ENCODE measurements at places on chromosomes 1 and 21. TPM values are rescaled to one million over a fixed set of nuclear protein-coding genes. Genes with fewer than 3 reads are reported as not detected.

GRCh38 chr21:31911138-31911907 lies 38.5 kb downstream of the HUNK start:
- H3K36me3 ChIP-seq: no peaks in the 10 kb centered on the region
- no peaks in the 10 kb centered on the region for H3K4me1 ChIP-seq
- H3K27me3 ChIP-seq: peaks cover 18% of the 10 kb centered on the region
- no peak for DNase-seq
- H3K27ac ChIP-seq: no peak overlapping the region

- H3K4me1 ChIP-seq: peaks cover 2% of the 10 kb centered on the region
- DNase-seq: no peak
Observed at GRCh38 chr1:8107897-8108296, 81.8 kb upstream of the ERRFI1 start.

PCNX2 gene
- 16.0 TPM for total RNA-seq

DNA sequence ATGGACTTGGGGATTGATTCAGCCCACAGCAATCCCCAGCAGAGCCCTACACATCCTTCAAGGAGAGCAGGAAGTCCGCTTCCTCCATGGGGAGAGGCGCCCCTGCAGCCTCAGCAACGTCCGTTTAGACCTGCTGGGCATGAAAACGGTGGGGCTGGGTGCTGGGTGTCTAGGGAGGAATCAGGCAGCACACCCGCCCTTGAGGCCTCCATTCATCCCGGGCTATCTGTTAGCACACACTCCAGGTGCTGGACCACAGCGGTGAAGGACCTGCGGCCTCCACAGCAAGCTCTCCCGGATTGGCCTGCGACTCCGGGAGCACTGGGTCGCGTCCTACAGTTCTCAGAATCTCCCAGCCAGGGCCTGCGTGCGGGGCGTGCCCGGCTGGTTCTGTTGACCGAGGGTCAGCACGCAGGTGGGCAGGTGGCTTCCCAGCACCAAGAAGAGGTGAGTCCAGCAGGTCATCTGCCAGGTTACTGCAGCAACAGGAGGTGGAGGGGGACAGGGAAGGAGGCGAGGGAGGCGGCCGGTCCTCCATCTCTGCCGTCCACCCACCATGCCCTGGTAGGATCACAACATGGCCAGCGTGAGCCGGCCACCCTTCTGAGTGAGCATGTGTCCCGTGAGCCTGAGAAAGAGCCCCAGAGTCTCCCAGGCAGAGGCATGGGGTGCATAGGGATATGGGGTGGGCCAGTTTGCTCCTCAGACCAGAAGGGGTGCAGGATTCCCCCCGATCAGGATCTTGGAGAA lies 96.6 kb downstream of the RIPK4 start:
- no peaks in the 10 kb centered on the region for H3K36me3 ChIP-seq
- no peak overlapping the region for H3K4me3 ChIP-seq
- H3K4me1 ChIP-seq: peaks cover 6% of the 10 kb centered on the region
- no peak for DNase-seq
- H3K27me3 ChIP-seq: no peaks in the 10 kb centered on the region

- H3K27ac ChIP-seq: no peak overlapping the region
- peaks cover 81% of the 10 kb centered on the region for H3K36me3 ChIP-seq
- DNase-seq: no peak
- H3K27me3 ChIP-seq: no peaks in the 10 kb centered on the region
- H3K4me1 ChIP-seq: peaks cover 21% of the 10 kb centered on the region
Observed at GRCh38 chr21:46452710-46453109, 6.0 kb upstream of the DIP2A start.

FABP3 gene
- not detected for total RNA-seq

HSD17B7 gene
- 35.2 TPM for total RNA-seq

DNA sequence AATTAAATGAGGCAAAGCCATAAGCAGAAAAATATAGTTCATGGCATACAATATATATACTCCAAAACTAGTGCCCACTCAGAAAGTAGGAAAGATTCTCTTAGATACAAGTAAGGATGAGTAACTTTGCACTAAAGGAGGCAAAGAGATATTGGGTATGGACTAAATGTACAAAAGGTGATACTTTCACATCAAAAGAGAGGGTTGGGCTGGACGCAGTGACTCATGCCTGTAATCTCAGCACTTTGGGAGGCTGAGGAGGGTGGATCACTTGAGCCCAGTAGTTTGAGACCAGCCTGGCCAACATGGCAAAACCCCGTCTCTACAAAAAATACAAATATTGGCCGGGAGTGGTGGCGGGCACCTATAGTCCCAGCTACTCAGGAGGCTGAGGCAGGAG lies 6.7 kb downstream of the KYAT3 start:
- peaks cover 71% of the 10 kb centered on the region for H3K4me1 ChIP-seq
- H3K27me3 ChIP-seq: no peaks in the 10 kb centered on the region
- no peak for DNase-seq
- peaks cover 83% of the 10 kb centered on the region for H3K36me3 ChIP-seq

CLCNKA gene
- not detected for total RNA-seq

CYP4A11 gene
- not detected for total RNA-seq

DNA sequence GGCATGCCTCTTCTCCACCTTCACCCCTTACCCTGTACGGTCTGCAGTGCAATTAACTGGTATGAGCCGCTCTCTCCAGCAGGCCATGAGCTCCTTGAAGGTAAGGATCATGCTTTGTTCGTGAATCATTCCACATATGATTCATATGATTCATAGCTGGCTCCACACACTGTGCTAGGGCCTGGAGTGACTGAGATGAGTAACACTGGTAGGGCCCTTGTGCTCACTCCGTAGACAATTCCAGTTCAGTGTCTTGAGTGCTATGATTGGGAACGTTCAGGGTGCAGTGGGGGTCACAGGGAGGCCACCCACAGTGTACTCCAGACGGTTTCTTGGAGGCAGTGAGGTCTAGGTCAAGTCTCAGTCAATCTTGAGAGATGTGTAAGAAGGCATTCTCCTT lies 239.8 kb downstream of the LMX1A start:
- H3K27ac ChIP-seq: no peak overlapping the region
- no peak for DNase-seq
- no peak overlapping the region for H3K4me3 ChIP-seq

DNA sequence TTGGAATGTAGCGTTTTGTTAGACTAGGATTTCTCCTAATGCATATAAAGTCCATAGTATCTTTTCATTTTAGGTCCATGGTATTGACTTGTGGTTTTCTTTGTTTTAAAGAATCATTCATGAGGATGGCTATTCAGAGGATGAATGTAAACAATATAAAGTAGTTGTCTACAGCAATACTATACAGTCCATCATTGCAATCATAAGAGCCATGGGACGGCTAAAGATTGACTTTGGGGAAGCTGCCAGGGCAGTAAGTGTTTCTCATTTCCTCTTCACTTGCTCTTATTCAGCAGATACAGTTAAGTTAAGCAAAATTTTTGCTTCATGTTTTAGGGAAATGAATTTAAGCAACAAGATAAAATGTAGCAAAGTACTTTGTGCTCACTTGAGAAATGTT lies 25.4 kb downstream of the GNAI3 start:
- no peak for DNase-seq
- H3K4me3 ChIP-seq: no peak overlapping the region
- peaks cover 10% of the 10 kb centered on the region for H3K4me1 ChIP-seq
- no peak overlapping the region for H3K27ac ChIP-seq
- H3K36me3 ChIP-seq: peaks cover 28% of the 10 kb centered on the region

MSH4 gene
- 0.60 TPM for total RNA-seq

NHLH1 gene
- total RNA-seq: 0.32 TPM

GRCh38 chr1:193762236-193762635 lies 575.8 kb upstream of the B3GALT2 start:
- no peaks in the 10 kb centered on the region for H3K36me3 ChIP-seq
- H3K4me1 ChIP-seq: no peaks in the 10 kb centered on the region
- no peak overlapping the region for H3K27ac ChIP-seq
- DNase-seq: no peak
- H3K4me3 ChIP-seq: no peak overlapping the region

OR2L8 gene
- total RNA-seq: 0.21 TPM

DMRTA2 gene
- total RNA-seq: not detected

GRCh38 chr1:154206196-154206595 lies at the start of gene CFAP141:
Gene CFAP141 (minus strand): TSS chr1:154206333. CDS start chr1:154206307, 26 bp downstream.
- no peak for DNase-seq
- H3K27me3 ChIP-seq: no peaks in the 10 kb centered on the region
- peaks cover 21% of the 10 kb centered on the region for H3K4me1 ChIP-seq
- H3K27ac ChIP-seq: peak within 1 kb of the TSS; percentile 76
- no peak within 1 kb of the TSS for H3K4me3 ChIP-seq

DNA sequence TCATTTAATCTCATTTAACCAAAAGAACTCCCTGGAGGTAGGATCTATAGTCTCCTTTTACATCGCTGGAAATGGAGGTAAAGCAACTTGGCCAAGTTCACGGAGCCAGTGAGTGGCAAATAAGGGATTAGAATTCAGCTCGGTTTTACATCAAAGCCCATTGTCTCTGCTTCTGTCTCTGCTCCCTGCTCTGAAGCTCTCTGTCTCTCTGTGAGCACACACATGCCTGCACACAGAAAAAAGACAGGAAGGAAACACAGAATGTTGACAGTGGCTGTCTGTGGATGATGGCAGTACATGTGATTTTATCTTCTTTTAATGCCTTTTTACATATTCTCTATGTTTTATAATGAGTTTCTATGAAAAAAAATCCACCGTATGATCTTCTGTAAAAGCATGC lies 8.9 kb upstream of the DHRS3 start:
- H3K4me3 ChIP-seq: no peak overlapping the region
- H3K36me3 ChIP-seq: no peaks in the 10 kb centered on the region
- no peak overlapping the region for H3K27ac ChIP-seq
- DNase-seq: no peak
- peaks cover 3% of the 10 kb centered on the region for H3K4me1 ChIP-seq
- H3K27me3 ChIP-seq: peaks cover 4% of the 10 kb centered on the region

DNA sequence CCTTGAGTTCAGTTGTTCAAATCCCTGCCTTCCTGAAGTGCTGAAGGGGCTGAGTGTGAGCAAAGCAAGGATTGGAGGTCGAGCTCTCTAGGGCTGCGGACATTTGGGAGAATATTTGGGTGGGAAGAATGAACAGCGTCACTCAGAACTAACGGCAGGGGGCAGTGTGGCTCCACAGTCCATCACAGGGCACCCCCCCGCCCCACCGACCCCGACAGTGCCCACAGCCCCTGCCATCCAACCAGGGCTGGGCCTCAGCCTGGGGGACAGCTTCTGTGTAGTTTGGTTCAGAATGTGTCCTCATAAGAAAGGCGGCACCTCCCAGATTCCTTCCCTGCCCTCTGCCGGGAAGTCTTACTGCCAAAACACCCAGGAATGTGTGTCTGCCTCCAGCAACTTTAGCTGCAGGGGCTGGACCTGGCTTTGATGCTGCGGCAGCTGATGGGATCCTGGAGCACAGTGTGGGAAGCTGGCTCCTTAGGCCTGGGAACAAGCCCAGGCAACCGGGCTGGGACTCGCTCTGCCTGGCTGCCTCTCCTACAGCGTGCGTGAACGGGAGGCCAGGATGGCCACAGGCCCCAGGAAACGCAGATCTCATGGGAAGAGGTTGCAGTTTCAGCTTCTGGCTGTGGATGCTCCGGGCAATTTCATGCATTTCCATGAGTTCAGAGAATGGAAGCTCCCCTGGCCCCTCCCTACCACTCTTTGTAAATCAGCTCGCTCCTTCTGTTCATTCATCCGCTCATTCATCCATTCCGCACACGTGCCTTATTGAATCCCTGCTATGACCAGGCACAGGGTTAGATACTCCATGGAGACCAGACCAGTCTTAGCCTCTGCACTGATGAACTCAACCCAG lies 104.9 kb upstream of the TMPRSS2 start:
- H3K4me1 ChIP-seq: no peaks in the 10 kb centered on the region
- H3K27me3 ChIP-seq: peaks cover 8% of the 10 kb centered on the region
- DNase-seq: no peak
- H3K36me3 ChIP-seq: no peaks in the 10 kb centered on the region
- no peak overlapping the region for H3K27ac ChIP-seq

DNA sequence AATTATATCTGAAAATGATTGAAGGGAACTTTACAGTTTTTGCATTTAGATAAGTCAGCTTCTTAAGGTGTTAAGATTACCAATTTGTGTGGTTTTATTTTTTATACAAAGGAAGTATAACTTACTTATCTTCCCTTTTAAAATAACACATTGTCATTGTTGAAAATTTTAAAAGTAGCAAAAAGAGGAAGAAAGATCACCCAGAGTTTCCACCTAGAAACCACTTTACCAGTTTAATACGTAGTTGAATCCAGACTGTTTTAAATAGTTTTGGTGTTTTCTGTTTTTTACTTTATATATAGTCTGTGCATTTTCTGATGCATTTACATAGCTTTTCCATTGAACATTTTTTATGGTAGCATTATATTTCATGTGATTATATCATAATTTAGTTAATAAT lies 6.1 kb downstream of the CCDC18 start:
- no peaks in the 10 kb centered on the region for H3K27me3 ChIP-seq
- no peak overlapping the region for H3K4me3 ChIP-seq
- no peak overlapping the region for H3K27ac ChIP-seq
- peaks cover 50% of the 10 kb centered on the region for H3K4me1 ChIP-seq
- peaks cover 48% of the 10 kb centered on the region for H3K36me3 ChIP-seq

DNA sequence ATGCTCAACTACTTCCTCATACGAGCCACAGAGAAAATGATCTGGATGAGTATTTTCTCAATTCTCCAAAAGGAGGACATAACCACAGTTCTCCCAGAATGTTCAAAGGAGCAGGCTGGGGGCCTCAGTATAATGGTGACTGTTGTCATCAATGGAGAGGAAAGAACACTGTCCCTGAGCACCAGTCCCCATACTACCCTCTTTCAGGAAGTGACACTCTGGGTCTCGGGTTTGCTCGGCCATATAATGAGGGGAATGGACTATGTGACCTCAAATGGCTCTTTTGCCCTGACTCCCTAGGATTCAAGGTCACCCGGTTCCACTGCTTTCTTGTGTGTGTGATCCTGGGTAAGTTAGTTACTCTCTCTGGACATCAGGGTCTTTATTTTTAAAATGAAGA lies 22.8 kb downstream of the SLC9A1 start:
- no peaks in the 10 kb centered on the region for H3K27me3 ChIP-seq
- no peak overlapping the region for H3K27ac ChIP-seq
- peaks cover 3% of the 10 kb centered on the region for H3K36me3 ChIP-seq
- DNase-seq: no peak
- H3K4me1 ChIP-seq: peaks cover 14% of the 10 kb centered on the region

NPHS2 gene
- total RNA-seq: not detected

AKR7A3 gene
- 1.4 TPM for total RNA-seq

- H3K27ac ChIP-seq: no peak overlapping the region
- peaks cover 31% of the 10 kb centered on the region for H3K27me3 ChIP-seq
- H3K4me1 ChIP-seq: no peaks in the 10 kb centered on the region
Observed at GRCh38 chr1:111967886-111968285, 21.6 kb downstream of the KCND3 start.

DNA sequence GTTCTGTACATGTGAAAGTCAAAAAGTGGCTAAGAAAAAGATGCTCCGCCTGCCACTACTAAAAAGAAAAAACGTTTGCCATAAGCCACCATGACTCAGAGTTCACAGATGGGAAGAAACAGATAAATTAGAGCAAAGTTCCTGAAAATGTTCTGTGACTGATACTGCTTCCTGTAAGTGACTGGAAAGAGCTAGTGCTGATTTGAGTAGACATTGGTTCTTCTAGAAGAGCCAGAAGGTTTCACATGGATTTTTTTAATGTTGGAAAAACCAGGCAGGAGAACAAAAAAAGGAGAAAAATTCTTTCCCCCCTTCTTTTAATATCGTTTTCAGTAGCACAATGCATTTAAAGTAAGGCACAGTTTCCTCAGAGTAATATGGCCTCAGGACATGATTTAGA lies 221.4 kb downstream of the HLX start:
- H3K4me3 ChIP-seq: no peak overlapping the region
- H3K27ac ChIP-seq: peak overlapping the region; percentile 15
- H3K36me3 ChIP-seq: peaks cover 10% of the 10 kb centered on the region
- no peak for DNase-seq
- peaks cover 27% of the 10 kb centered on the region for H3K4me1 ChIP-seq

GRCh38 chr1:8701794-8702471 lies 115.5 kb downstream of the RERE start:
- peak overlapping the region; percentile 95 for H3K27ac ChIP-seq
- H3K4me3 ChIP-seq: peak overlapping the region; percentile 88
- peaks cover 44% of the 10 kb centered on the region for H3K4me1 ChIP-seq
- DNase-seq: no peak
- peaks cover 35% of the 10 kb centered on the region for H3K36me3 ChIP-seq
- no peaks in the 10 kb centered on the region for H3K27me3 ChIP-seq

Measured in activated T-helper 2 cell treated with anti-CD3 and anti-CD28 coated beads, Interferon-gamma antibody, Interleukin-2, Interleukin-4, amounts not matched to agents 10 μg/mL and 5 μg/mL and 100 μg/mL, durations not matched to agents 14 hours and 24 hours and 36 hours (primary cell).